ENCODE measurements at places on chromosomes 4 and X.

GRCh38 chr4:148542922-148543623 lies 100.9 kb upstream of the NR3C2 start:
- no peak for DNase-seq

- no peak for DNase-seq
These were observed 620.9 kb downstream of the TLL1 start for GRCh38 chr4:166493924-166494345.

DNA sequence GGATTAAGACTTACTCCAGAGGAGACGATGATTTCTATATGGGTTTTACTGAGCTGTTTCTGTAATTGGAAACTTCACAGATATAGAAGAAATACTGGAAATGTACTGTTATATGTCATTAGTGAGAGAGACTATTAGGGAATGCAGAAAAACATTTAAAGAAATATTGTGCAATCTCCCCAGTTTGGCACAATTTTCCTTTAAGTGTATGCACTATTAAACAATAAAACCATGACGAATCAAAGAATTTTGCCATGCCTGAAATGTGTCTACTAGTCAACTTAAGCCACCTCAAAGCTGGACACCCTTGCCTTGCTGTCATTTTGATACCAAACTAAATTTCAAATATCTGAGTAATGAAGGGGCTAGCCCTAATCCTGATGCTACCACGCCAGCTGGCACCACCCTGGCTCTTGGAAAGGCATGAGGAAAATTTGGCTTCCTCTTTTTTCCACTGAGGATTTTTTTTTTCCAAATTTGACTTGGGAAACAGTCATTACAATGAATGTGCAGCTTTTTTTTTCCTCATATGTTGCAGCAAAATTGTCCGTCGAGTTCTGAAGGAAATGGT lies 36.1 kb downstream of the MTTP start:
- no peak for DNase-seq

DNA sequence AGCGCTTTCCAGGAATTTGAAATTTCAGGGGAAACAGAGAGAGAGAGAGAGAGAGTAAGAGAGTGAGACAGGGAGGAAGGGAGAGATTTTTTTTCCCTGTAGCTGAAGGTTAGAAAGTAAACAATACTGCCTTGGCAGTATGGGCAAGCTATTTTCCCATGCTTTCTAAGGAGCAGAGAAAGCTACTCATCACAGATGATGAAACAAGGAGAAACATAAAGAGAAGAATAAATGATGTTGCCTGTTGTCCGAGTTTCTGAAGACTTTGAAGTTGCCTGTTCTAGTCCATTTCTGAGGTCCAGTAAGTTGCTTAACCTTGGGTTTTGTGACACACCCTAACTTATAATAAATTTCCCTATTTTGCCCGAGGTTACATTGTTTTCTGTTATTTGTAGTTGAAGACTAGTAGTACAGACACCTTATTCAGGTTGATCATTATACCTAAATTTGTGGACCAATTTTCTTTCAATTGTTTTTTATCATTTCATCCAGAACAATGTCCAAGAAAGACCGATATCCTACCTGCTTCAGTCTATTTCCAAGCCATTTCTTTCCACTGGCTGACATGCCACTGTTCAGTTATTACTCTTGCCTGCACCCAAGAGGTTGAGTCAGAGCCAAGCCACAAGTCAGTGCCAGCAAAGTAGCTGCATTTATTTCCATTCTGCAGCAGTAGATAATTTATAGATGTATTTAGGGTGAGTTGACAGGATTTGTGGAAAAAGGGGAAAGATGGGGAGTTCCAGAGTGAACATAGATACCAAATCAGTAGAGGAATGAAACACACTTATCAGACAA lies 49.7 kb upstream of the SLC16A2 start:
- DNase-seq = no peak

DNA sequence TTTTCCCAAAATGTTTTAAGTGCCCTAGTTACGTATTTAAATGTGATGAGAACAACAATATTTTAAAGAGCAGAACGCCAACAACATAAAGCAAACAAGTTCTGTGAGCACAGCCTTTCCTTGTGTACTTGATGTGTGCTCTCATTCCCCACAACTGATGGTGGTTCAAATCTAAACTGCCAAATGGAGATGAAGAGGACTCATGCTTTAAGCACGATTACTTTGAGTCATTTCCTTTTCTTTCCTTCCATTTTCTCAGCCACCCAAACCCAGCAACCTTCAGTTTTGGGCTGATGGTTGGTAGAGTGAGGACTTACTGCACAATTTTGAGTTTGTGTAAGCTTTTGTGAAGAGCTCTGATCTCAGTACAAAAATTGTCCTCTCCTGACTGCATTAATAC lies 1.7 kb downstream of the NSD2 start:
- DNase-seq = peak; percentile 19

DNA sequence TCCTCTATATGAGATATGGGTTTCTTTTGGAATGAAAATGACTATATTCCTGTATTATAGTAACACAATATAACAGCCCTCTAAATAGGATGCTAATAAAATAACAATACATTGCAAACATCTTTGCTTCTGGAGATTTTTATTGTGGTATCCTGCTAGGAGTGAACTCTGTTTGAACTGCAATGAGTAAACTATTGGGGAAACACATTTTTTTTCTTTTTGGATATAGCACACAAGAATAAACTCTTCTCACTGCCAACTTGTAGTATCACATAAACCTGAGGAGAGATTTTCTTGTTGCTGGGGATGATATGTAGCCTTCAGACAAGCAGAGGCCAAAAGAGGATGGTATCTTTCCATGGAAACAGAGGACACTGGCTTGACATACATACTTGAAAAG lies 238.2 kb downstream of the C4orf33 start:
- DNase-seq = no peak

DNA sequence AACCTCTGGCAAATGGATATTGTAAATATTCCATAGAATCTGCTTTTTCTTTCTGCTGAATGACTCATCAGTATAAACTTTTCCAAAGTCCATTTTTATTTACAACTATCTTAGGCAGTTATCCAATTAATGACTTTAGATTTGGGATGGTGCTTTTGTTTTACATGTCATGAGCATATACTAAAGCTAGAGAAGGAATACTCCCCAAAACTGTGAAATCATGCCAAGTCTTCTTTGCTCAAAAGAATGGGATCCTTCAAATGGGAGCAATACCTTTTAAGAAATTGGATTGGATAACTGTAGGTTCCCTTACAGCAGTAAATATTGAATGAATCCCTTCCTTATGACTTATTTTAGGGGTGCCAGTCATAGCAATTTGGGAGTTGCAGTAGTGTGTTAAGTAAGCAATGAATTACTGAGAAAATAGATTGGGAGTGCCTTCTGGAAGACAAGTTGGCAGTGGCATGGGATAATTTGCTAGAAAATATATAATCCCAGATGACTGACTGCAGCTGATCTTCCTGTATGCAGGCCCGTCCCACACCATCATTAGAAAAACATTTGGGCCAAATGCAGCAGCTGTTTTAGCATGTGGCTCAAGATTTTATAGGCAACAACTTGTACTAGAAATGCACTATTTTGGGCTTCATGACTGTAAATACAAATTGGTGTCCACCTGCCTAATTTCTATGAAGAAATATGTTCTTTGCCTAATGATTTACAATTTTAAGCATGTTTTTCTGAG lies 2.8 kb downstream of the TMPRSS11D start:
- no peak for DNase-seq

DNA sequence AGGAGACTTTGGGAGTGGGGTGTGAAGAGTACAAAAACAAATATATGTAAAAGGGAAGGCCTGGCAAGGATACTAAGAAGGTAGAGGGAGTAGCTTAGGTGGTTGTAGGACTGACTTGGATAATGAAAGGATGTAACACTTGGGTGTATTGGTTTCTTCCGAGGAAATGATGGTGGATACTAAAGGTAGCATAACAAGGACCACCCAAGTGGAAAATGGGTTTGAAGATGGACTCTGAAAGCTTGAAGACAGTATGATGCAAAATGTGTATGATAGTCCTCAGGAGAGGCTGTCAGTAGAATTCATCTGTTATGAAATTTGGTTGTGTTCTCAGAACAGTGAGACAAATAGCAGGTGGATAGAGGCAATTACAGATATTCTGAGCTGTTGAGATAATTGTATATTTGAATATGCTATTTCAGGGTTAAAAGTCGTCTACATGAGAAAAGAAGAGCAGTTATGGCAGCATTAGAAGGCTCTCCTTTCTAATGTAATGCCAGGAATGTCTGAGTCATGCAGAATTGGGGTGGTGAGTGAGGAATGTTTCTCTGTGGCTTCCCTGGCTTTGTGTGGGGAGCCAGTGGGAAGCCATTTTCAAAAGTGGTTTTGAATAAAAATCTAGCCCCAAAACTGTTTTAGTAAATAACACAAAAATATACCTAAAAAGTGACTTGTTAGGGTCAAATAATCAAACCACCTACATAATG lies 75.6 kb downstream of the FHIP1A start:
- no peak for DNase-seq

DNA sequence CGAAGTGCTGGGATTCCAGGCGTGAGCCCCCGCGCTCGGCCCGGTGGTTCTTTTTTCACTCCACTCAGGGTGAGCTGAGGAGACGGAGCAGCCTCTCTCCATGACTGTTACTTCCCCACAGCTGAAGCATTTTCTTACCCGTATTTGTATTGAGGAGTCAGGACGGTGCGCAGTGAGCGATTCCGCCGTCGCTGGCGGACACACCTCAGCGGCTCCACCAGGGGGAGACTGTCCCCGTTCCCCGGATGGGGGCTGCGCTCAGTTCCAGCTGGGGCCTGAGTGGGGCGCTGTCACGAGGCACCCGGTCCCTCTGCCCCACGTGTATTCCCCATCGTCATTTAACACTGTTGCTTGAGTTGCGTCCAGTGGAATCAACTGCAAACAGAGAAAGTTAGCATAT lies 844.0 kb upstream of the FRG1 start:
- DNase-seq = no peak

DNA sequence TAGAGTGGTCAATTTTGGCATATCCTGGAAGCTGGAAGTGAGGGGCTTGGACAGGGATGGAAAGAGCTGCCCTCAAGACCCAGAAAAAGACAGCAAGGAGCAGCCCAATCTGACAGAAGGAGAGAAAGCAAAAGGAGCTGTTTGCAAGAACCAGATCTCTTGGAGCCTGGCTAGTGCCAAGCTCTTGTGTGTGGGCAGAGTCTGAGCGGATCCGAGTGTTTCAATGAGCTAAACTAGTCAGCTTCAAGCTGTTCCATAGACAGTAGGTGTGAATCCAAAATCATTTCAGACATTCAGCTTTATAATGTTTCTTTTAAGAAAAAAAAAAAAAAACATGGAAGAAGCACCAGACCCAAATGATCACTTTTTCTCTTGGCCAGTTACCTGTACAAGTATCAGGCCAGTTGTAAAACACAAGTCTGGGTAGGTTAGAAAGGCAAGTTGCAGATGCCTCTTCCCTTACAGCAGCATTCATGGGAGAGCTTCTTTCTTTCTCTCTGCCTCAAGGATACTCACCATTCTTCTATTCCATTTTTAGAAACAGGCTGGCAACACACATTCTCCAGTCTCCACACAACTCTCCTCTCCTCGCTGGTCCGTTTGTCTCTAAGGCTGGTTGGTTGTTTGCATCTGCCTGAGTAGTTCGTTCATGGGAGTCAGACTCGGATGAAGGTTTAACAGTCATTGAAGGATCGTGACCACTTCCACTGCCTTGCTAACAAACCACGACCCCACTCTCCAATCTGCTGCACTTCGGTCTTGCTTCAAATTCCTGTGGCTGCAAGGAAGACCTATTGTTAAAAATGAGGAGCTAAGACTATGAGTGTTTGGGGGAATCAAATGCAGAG lies 105.2 kb upstream of the GATB start:
- DNase-seq = no peak

- DNase-seq = no peak
These were observed 3.5 kb upstream of the DDX60L start for GRCh38 chr4:168483811-168484210.
